Stimulated activated CD4-positive, alpha-beta T cell treated with anti-CD3 and anti-CD28 coated beads, TNF-alpha, amount 100 ng/mL, for 24 hours (primary cell): ENCODE measurements at places on chromosomes 7 and 10.

DNA sequence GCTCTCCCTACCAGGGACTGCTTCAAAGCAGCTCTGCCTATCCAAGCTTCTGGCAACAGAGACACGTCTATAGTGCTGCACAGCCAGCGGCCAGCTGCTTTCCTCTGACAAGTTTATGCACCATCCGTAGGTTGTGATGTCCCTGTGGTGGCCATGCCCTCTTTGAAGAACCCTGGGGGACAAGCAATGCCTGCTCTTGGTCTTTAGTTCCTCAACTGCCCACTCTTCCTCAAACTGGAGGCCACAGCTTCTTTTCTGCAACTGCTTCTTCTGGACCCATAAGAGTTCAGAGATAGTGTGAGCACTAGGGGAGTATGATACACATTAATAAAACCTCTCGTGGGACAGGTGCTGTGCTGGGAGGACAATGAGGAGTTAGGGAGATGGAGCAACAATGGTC lies 164.9 kb downstream of the ELMO1 start:
- no peak for DNase-seq

GRCh38 chr7:17946591-17946990 lies 6.3 kb upstream of the SNX13 start:
- DNase-seq: no peak

- no peak for DNase-seq
These were observed 67.3 kb upstream of the TPK1 start for GRCh38 chr7:144903201-144903600.

DNA sequence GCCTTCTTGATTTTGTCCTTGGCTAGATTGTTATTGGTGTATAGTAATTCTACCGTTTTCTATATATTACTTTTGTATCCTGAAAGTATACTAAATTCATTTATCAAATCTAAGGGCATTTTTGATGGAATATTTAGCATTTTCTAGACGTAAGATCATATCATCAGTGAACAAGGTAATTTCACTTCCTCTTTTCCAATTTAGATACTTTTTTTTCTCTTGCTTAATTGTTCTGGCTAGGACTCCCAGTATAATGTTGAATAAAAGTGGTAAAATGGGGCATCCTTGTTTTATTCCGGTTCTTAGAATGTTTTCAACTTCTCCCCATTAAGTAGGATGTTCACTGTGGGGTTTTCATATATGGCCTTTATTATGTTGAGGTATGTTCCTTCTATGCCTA lies 260.7 kb downstream of the POLR1F start:
- no peak for DNase-seq

DNA sequence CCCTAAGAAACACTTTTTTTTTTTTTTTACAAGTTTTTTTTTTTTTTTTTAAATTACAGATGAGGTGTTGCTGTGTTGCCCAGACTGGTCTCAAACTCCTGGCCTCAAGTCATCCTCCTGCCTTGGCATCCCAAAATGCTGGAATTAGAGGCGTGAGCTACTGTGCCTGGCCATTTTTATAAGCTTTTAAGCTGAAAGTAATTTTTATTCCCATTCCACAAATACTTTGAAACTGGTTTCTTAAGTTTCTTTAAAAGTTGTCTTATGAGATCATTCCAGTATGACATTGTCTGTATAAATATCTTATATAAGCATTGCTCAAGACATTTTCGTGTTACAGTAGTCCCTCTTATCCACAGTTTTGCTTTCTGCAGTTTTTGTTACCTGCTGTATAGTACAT lies 61.4 kb upstream of the CYP26C1 start:
- no peak for DNase-seq

GRCh38 chr7:80641548-80641947 lies 3.1 kb downstream of the CD36 start:
- no peak for DNase-seq

GRCh38 chr10:104293011-104293410 lies 24.0 kb downstream of the GSTO2 start:
- DNase-seq: no peak

GRCh38 chr10:119834188-119834587 lies 38.5 kb downstream of the MCMBP start:
- no peak for DNase-seq

DNA sequence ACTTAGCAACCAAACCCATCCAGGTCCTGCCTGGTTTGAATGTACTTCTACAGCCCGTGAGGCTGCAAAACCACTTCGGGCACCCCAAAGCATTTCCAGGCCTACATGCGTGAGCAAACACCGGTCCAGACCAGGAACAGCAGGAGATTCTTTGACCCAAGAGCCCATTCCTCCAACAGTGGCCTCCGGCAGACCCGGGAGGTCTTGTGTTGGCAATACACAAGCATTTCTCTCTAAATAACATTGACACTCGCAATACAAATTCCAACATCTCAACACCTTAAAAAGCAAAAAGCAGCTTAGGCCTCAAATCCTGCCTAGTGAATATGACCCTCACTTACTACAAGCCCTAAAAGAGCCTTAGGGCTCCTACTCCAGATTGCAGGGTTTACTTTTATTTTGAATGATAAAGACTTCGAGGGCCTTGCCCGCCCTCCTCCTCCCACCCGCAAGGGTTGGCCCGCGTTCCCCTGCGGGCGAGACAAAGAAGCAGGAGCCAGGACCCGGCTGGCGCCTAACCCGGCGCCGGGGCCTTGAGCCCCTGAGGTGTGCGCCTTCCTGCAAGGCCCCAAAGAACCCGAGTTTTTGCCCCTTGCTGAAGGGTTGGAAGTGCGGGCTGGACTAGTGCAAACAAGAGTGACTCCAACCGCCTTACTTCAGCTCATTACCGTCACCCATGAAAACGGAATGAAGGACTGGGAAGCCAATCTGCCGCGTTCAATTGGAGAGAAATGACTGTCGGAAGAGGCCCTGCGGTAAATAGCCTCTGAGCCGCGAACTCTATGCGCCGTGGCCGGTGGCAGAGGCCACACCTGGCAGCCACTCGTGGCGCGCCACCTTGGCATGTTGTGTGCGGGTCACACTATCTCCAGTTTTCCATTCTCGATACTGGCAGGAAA lies 3.4 kb upstream of the DLX6 start:
- DNase-seq: no peak

DNA sequence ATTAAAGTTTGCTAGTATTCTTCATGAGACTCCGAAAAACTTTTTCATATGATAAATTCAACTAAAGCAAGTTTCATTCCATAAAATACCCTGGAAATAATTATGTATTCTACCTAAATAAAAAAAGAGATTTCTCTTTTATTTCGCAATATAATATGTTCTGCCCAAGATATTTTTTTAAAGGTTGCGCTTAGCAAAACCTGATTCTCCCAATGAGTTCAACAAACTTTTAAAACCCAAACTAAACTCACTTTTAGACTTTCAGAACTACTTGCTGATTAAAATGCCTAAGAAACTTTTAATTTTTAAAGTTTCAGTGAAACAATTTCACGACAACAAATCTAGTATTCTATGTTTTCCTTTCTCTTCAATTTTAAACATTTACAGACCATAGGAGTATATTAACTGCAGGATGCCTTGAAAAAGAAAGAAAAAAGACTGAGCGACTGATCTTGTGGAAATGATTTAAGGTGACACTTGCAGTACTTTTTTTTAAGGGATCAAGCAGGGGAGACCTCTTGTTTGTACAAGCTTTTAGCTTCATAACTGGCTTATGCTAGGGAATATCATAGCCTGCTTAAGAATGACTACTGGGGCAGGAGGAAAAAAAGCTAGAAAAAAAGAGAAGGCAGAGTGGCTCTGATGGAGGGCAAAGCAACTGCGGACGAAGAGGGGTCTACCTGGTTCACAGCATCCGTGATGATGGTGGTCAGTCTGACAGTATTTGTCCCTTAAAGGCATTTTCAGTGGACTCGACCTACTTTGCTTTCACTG lies 1.5 kb downstream of the ZNF800 start:
- DNase-seq: no peak

- no peak for DNase-seq
These were observed 19.3 kb downstream of the MYO1G start for GRCh38 chr7:44959433-44959951.

DNA sequence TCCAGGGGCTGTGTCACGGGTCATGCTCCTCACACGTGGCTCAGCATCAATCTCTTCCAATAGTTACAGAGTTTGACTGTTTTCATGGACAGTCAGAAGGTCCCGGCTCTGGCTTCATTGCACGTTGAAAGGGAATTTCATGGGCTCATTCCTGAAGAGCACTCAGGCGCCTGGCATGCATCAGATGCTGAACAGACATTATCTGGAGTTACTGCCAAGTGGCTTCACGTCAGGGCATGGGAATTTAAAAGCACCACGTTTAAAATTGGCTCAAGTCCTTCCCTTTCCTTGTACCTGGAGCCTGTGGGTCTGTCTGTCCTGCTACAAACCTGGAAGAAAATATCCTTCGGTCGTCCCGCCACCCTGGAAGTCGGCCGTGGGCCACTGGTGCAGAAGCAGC lies 50.4 kb downstream of the CFAP46 start:
- DNase-seq: no peak

GRCh38 chr10:613271-614138 lies 76.0 kb downstream of the DIP2C start:
- DNase-seq: no peak

DNA sequence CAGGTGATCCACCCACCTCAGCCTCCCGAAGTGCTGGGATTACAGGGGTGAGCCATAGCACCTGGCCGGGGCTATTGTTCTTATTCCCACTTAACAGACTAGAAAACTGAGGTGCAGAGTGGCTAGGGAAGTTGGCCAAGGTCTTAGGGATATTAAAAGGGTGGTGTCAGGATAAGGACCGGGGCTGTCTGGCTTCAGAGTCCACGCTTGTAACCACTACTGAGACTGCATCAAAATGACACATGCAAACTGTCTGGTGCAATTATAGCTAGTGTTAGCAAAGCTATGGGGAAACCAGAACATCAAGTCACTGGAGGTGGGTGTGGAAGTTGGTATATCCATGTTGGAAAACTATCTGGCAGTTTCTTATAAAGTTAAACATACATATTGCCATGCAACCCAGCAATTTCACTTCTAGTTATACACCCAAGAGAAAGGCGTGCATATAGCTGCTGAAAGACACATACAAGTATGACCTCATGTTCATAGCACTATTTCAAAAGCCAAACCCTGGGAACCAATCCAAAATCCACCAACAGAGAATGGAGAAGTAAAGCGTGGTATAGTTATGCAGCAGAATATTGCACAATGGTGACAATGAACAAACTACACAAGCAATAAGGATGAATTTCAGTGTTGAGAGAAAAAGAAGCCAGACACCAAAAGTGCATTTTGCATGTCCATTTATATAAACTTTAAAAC lies 33.9 kb upstream of the EEPD1 start:
- DNase-seq: no peak

DNA sequence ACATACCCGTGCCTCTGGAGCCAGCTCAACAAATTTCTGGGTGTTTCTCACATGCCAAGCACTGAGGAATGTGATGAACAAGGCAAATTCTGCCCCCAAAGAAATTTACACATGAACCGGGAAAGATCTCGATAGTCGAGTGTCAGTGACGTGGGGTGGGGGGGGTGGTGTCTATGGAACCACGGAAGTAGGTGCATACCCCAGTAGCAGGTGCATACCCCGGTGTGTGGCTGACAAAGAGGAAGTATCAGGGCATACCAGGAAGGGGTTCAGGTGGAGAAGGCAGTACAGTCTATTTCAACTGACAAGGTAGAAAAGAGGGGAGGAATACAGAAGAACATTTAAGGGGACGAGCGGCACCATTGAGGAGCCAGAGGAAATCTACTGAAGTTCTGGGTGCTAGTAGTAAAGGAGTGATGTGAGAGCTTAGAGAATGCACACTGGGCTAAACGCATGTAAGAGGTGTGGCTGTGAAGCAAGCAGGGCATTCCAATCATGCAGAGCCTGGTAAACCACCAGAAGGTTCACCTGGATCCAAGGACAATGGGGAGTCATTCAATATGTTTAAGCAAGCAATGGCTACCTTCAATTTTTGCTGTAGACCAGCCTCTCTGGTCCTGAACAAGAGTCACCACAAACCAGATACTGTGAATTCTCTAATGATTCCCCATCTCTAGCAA lies 6.2 kb downstream of the CCDC6 start:
- no peak for DNase-seq

GRCh38 chr10:42989481-42989921 lies 87.4 kb upstream of the RET start:
- DNase-seq: no peak

GRCh38 chr10:33982995-33983394 lies 648.5 kb upstream of the NRP1 start:
- DNase-seq: no peak

DNA sequence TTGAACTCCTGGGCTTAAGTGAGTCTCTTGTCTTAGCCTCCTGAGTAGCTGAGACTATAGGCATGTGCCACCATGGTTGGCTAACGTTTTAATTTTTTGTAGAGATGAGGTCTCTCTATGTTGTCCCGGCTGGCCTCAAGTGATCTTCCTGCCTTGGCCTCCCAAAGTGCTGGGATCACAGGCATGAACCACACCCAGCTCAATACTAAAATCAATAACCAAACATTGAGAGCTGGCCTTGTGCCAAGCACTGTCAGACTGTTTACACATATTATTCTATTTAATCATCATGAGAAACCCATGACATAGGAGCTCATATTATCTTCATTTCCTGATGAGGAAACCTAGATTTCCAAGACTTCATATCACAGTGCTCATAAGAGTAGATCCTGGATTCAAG lies 251.2 kb downstream of the BAMBI start:
- DNase-seq: no peak

DNA sequence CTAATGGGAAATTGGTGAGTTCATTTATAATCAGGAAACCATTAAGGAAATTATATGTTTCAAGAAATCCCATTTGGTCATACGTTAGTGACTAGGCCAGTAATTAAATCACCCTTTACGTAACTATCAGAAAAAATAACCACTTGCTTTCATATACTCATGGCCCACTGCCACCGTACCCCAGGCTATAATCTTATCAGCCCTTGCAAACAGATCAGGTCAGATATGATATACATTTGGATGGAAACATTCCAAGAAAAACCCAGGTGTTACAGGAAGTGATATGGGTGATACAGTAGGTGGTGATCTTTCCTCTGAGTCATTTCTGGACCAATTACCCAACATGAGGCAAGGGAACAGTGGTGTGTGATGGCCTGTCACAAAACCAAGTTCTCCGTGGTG lies 481.0 kb upstream of the SEMA3A start:
- no peak for DNase-seq

DNA sequence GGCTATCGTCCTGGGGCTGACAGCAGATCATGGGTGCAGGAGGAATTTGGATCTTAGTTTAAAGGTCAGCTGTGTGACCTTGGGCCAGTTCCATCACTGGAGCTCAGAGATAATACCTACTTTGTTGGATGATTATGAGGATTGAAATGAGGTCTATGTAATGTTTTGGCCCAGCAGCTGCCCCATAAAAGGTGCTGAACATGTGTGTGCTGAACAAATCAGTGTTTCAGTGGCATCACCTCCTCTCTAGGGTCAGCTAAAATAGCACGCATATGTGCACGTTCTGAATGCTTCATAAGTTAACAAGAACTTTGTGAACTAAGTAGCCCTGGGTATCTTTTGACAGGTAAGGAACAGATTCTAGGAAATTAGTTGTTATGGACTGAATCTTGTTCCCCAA lies 84.8 kb upstream of the LRRC18 start:
- DNase-seq: no peak

GRCh38 chr7:121428855-121429489 lies 32.9 kb upstream of the FAM3C start:
- DNase-seq: no peak
